Islet precursor cell (in vitro differentiated cells): ENCODE measurements at places on chromosomes 12 and 14.

DNA sequence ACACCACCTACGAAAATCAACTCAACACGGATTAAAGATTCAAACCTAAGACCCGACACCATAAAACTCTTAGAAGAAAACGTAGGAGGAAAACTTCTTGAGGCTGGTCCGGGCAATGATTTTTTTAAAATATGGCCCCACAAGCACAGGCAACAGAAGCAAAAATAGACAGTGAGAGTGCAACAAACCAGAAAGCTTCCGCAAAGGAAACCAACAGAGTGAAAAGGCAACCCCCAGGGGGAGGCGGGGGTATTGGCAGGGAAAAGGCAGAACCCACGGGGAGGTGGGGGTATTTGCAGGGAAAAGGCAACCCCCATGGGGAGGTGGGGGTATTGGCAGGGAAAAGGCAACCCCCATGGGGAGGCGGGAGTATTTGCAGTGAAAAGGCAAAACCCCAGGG, 20.5 kb upstream of the FBRSL1 start:
- no peak for DNase-seq

GRCh38 chr14:72625689-72626088, 268.2 kb downstream of the DPF3 start:
- no peak for DNase-seq

GRCh38 chr12:114025935-114026334, 59.8 kb upstream of the RBM19 start:
- no peak for DNase-seq

- no peak for DNase-seq
These were observed 7.8 kb downstream of the IKZF4 start for GRCh38 chr12:56028511-56029165.

DNA sequence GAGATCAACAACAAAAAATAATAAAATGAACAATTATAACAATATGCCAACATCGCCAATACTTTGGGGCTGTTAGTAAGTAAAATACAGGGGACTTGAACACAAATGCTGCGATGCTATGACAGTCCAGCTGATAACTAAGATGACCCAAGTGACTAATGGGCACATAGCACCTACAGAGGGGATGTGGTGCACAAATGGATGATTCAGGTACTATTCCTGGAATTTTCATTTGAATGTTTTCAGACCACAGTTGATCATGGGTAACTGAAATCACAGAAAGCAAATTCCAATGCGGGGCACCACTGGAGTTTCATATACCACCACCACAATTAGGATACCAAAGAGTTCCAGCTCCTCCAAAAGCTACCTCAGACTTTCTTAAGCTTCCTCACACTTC, 82.9 kb downstream of the RCOR1 start:
- no peak for DNase-seq

DNA sequence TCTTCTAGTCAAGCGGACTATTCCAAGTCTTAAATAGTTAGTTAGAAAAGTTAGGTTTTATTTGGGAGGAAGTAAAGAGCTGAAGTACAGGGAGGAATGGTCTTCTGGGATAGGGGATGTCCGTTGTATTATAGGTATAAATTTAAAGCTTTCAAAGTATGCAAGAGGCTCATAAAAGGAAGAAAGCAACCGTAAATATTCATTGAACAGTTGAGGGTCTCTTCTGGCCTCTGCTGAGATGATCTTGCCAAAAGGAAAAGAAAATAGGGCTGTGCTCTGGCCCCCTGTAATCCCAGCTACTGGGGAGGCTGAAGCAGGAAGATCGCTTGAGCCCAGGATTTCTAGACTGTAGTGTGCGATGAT, 377 bp upstream of the TIMELESS start:
- DNase-seq: no peak

DNA sequence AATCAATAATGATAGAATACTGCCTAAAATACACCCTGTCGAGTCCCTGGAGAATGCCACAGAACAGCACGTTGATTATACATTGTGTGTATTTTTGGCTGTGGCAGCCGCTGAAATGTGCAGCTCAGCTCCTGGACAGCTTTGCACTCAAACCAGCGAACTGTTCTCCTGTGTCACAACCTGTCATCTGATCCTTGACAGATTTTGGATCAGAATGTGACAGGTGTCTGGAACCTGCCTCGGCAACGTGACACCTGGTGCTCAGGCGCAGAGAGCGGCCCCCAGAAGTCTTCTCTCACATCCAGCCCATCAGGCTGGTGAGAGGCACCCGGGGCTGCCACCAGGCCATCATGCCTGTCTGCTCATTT, 19.3 kb downstream of the MVK start:
- no peak for DNase-seq

DNA sequence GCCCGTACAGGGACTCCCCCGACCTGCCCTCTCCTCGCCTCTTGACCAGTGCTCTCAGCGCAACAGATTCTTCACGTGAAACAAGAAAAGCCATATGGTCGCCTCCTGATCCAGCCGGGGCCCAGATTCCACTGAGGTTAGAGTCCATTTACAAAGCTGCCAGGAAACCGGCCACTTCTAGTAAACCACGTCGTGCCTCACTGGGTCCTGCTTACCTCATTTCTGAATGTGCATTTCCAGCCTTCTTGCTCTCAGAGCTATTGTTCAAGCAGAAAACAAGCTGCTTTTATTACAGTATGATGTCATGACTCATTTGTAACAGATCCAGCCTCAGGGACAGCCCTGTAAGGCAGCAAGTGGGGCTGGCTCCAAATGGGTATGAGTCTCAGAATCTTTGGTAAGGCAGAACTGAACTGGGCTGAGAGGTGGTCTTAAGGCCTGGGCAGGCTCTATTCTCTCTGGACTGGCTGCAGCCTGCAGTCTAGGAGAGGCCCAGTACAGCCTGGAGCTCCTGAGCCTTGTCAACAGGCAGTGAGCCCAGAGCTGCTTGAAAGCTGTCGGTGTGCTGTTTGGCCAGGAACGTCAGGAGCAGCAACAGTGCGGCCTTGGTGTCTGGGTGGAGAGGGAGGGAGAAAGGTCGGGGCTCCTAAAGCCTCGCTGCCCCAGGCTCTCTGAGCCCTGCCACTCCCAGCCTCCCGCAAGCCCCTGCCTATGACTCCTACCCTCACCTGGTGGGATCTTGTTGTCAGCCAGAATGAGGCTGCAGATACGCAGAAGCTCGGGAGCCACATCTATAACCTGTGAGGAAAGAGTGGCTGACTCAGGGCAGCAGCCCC, 8.3 kb downstream of the REC8 start:
- peak; percentile 58 for DNase-seq

- DNase-seq: no peak
These were observed 235.3 kb downstream of the CCDC91 start for GRCh38 chr12:28425526-28425925.

DNA sequence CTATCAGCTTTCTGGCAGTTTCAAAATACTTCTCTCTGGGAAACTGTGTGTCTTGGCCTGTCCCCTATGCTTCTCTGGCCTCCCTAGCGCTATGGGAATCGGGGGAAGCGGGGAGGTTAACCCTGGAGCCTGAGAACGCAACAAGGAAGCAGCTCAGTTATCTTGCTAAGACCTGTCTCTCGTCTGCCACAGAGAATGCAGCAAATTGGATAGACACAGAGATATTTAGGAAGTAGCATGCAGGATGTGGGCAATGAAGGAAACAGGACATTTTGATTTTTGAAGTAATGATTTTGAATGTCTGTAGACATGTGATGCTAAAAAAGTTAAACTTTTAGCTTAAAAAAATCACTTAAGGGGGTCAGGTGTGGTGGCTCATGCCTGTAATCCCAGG, 6.6 kb upstream of the CALCOCO1 start:
- no peak for DNase-seq

DNA sequence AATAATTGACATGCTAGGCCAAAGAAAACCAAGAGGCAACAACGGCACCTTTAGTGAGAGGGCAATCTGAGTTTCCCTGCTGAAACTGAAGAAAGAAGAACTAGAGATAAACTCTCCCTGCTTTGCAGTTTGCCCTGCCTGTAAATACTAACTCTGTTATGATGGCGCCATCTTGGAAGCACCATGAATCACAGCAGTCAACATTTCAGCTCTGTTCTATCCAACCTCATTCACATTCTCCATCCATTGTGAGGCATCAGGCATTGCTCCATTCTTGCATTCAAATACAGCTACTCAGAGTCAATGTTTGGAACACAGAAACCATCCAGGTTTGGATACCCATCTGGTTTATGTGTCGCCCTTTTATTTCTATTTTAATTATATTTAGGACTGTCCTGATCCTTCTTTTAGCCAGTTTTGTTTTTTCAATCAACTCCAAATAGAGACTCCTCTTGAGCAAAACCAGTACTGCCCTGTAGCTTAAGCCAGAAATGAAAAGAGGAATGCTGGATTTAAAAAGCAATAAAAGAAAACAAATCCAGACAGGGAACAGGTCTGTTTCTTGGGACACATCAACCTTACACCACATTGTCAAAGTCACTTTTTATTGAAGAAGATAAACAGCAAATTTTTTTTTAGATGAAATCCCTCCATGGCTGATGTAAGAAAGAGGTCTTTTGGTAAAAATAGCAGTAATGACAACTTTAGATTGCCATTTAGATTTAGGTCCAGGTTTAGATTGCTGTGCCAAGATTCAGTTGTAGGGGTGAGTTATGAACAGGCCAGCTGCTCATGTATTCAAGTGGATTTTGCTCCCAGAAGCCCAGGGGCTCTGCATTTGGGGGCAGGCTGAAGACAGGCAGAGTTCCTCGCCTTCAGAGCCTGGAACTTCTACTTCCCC, 33.3 kb upstream of the PPM1A start:
- no peak for DNase-seq

DNA sequence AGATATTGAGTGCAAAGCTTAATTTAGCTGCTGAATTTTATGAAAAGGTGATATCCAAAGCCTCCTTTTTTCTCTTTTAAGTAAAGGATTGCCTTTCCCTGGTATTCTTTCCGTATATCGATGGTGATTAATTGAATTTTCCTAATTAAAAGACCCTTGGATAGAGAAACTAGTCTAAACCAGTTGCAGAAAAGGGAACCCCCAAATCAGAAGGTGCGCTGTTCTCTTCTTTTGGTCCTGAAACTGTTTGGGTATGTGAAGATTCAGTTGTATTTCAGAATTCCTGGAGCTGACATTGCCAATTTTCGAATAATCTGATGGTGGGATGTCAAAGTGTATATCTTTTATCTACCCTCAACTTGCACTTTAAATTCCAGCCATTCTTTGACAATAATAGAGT, 1.9 kb downstream of the GPHN start:
- no peak for DNase-seq

DNA sequence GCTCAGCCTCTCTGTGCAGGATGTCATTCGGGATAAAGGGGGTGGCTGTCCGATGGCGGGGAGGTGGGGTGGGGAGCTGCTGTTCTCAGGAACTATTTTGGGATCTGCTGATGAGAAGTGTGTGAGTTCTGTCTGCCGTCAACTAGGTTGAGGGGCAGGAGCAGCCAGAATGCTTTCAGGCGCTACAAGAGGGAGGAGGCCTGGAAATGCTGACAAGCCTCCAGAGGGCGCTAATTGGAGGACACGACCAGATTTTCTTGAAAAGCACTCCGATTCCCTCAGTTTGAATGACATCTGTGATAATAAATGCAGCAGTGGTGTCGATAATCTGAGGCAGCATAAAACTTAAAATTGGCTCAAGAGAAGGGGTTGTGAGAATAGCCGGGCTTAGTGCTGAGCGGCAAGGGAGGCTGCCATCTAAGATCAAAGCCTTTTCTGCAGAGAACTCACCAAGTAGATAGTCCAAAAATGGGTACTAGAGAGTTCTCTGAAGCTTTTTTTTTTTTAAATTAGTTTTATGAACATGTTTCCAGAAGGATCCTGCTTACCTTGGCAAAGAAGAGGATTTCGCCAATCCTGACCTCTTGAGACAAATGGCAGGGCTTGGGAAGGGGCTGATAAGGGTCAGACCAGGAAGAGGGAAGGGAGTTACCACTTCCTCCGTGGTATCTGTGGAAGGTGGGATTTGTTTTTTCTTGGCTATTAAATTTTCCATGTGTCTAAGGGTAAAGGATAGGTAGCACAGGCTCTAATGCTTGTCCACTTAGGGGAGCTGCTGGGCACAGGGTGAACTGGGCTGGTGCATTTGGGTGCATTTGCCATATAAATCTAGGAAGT, 94.4 kb downstream of the CRACR2A start:
- DNase-seq: peak; percentile 79

DNA sequence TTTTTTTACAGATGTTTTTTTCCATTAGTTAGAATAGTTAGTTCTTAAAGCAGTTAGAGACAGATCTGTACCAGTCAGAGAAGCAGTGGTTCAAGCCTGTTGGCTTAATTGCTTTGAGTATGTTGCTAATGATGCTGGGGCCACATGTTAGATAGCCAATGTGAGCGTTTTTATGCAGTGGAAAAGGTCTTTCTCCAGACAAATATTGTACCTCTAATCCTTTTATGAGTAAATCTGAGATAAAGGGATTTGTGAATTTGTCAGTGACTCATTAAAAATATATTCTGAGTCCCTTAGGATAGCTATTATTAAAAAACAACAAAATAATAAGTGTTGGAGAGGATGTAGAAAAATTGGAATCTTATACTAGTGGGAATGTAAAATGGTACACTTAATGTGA, 154.2 kb downstream of the MSRB3 start:
- DNase-seq: no peak

DNA sequence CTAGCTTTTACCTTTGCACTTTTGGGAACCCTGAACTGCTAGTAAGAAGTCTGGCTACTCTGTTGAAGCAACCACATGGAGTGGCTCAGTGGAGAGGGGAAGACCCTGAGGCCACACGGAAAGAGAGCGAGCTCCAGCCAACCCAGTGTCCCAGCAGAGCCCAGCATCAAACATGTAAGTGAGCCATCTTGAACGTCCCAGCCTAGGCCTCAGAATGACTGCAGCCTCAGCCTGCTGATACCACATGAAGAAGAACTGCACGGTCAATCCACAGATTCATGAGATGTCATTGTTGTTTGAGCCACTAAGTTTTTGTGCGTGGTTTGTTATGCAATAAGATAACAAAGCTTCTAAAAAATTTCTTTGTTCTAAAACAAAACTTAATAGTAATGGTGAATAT, 40.2 kb downstream of the TFCP2 start:
- no peak for DNase-seq

DNA sequence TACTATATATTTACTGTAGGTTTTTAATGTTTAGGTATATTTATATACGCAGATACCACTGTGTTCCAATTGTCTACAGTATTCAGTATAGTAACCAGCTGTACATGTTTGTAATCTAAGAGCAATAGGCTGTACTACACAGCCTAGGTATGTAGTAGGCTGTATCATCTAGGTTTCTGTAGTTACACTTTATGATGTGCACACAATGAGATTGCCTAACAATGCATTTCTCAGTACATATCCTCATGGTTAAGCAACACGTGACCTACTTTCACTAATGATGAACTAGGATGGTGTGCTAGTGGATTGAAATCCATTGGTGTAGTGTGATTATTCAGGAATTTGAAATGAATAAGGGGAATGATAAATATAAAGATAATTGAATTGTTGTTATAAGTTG, 77.7 kb downstream of the ETNK1 start:
- DNase-seq: no peak

GRCh38 chr12:13052421-13052820, 8.2 kb downstream of the FAM234B start:
- DNase-seq: no peak

- peak; percentile 43 for DNase-seq
These were observed 9.0 kb downstream of the SERPINA6 start for GRCh38 chr14:94313991-94314655.

- no peak for DNase-seq
These were observed 451.7 kb downstream of the MDGA2 start for GRCh38 chr14:47223656-47224055.
